Liver (tissue), 10 donors: ENCODE measurements at places on chromosomes 2 and 18.

DNA sequence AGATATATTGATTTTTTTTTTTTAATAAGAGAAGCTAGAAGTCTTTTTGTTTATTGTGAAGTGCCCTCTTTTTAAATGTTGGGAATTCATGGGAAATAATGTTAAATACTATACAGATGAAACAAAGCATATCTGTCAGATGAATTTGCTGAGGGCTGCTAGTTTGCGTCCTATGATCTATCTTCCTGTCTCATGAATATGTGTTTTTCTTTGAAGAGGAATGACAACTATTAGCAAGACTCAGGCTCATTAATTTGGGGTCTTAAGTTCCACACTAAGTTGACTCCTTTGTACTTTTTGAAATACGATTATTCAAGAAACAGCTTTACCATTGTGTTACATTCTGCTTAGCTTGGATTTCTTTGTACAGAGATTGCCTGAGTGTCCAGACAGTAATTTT lies 57.9 kb downstream of the AGFG1 start:
- no peak for DNase-seq

DNA sequence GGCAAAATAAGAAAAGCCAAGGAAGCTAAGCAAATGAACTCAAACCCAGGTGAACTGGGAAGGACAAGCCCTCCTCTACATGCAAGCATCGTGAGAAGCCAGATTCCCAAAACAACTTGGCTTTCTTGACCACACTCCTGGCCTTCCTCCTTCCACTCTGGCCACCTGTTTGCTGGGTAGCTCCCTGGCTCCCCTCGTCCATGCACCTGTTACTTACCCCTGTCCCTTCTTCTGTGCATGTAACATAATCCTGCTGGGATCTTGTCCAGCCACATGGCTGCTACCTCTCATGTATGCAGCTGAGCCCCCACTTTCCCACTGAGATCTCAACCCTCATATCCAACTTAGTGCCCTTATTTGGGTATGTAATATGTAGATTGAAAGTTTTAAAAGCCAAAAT lies 121.6 kb downstream of the MYO5B start:
- DNase-seq = no peak

DNA sequence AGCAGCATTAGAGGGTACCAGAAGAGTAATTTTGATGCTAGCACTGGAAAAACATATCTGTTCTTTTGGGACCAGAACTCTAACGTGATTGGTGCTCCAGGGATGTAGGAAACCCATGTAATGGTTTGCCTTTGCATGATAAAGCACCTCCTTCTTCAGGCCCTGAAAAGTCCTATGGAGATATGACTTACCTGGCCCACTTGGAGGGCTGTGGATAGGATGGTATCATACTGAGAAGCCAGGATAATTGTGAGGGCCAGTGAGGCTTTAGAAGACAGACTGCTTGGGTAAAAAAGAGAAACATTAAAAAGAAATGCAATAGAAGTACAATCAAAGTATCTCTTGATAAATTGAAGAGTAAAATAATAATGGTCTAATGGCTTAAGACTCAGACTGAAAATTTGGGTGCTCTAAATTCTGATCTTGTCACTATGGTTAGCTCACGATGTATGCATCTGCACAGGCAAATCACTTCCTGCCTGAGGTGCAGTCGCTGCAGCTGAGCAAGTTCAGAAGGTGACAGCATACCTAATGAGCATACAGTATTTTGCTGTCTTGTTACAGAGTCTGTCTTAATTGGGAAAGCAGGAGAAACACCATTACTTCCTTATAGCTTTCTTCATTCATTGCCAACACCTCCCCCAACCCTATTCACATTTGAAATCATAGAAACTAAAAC lies 371.5 kb downstream of the NUP35 start:
- no peak for DNase-seq

GRCh38 chr2:5125017-5125730 lies 567.0 kb upstream of the SOX11 start:
- DNase-seq = no peak

DNA sequence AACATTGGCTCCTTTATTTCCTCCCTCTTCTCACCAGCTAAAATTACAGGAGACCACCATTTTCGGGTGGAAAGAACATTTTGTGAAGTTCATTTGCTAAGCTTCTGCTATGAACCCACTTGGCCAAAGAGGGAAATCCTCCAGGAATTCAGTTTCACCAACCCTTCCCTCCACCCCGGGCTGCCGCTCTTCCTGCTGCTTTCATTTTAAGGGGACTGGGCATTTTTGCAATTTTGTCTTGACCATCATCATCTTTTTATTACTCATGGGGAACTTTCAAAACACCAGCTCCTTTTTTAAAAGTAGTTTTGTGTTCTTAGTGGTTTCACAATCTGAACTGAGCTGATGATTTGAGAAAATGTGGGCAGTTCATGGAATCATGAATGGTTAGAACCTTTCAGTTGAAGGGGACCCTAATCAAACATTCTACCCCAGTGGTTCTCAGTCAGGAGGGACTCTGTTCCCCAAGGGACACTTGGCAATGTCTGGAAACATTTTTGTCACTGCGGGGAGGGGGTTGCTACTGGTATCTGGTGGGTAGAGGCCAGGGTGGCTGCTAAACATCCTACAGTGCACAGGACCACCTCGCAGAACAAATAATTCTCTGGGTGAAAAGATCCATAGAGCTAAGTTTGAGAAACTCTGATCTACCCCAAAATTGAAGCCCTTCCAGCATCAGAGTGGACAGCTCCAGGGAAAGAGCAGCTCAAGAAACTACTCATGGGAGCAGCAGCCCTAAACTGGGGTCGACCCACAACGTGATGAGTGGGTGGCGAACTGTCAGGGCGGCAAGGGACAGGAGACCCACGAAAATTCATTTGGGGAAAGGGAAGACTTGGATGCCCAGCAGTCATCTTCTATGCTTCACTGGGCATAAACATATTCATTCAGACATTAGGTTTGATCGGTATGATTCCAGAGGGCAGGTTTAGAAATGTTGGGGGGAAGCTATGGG lies 92.9 kb downstream of the ACKR3 start:
- no peak for DNase-seq
